ENCODE measurements at places on chromosomes 12 and 14.
A peak's percentile ranks its signal among the peaks of the same experiment; 100 is the strongest.

DNA sequence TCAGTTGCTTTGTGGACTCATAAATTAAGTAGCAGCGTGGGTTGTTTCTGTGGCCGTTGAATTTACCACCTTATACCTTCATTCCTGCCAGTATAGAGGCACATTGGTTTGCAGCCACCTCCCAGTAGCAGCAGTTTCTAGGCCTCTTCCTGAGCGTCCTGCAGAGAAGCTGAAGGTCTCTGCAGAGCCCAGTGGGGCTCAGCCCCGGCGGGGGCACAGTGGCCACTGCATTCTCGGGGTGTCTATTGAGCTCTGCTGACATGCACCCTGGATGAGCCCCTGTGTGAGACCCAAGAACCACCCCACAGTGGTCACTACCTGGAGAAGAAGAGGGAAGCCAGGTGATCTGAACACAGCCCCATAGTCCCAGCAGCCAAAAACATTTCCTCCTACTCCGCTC, 57.7 kb upstream of the DYNC1H1 start:
- no peak for DNase-seq

DNA sequence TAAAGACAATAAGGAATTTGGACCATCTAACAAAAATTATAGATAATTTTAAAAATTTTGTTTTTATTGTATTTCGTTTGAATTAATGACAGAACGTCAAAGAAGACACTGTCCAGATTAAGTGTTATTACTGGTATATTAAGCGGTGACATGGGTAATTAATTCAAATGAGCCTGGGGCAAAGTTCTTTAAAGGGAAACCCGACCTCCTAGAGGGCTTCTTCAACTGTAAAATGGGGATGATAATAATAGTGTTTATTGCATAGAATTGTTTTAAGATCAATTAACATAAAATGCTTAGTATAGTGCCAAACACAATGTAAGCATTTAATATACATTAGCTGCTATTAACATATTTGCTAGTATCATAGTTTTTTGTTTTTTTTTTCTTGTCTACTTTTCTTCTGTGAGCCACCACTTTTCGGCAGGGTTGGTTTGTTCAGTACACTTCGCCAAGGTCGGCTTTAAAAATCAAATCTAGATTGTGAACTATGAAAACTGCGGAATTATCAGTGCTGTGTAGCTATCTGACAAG, 514 bp upstream of the LARP4 start:
- DNase-seq, result no peak

DNA sequence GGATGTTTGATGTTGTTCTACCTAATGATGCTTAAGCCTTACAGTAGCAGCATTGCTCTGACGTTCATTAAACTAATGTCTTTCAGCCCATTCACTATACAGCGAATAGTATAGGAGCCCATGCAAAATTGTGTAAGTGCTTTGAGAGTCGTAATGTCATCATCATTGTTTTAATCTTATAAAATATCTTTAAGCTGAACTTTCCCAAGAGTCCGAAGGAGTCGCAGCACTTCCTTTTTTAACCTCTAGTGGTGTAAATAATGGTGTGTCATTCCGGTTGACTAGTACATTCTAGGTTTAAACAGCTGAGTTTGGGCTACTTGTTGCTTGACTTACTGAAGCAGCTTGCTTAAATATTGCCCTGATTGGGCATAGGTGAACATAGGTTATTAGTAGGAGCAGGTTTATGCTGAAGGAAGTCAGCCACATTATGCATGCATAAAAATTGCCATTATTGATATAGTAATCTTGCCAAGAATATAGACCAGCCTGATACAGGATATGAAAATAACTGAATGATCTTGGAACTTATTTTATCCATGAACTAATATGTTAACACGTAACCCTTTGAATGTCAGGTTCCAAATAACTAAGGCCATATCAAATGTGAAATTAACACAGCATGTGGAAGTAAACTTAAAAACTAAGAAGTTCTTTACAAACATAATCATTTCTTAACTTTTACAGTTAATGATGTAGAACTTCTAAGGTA, 2.6 kb downstream of the WNK1 start:
- DNase-seq, result no peak

DNA sequence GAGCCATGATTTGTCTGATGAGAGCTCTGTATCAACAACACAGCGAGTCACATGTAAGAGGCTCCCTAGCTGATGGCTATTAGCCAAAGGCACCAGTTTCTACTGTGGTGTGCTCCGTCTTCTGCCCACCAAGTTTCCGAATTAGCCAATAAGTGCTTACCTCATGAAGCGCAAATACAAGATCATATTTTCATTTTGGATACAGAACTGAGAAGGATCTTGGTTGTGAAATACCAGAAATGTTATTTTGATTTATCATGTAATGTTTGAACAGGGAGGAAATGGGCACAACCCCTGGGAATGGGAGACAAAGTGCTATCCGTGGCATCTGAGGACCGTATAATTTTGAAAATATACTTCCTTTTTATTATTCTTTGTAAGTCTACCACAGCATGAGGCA, 234.3 kb downstream of the DACT1 start:
- no peak for DNase-seq

DNA sequence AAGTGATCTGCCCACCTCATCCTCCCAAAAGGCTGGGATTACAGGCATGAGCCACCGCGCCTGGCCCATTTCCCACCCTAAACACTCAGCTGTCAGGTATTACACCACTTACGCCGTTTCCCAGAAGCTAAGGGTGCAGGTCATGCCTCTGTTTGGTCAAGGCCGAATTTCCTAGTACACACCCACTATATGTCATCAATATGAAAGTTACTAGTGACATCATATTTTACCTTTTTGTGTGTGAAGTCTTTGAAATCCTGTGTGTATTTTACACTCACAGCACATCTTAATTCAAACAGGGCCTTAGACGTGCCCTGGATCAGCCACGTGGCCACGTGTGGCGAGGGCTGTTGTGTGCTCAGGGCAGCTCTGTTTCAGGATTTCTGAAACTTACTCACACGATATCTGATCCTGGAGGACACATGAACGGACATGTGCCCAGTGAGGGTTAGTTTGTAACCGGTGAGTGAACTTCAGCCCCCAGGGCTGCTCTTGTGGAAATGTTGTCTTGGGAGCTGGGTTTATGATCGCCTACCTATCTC, 51.8 kb downstream of the GLT1D1 start:
- no peak for DNase-seq

- DNase-seq, result no peak
Measured at GRCh38 chr14:60753264-60754119, 18.9 kb downstream of the MNAT1 start.

- DNase-seq, result no peak
Measured at GRCh38 chr14:60989599-60989998, 8.6 kb downstream of the SLC38A6 start.

DNA sequence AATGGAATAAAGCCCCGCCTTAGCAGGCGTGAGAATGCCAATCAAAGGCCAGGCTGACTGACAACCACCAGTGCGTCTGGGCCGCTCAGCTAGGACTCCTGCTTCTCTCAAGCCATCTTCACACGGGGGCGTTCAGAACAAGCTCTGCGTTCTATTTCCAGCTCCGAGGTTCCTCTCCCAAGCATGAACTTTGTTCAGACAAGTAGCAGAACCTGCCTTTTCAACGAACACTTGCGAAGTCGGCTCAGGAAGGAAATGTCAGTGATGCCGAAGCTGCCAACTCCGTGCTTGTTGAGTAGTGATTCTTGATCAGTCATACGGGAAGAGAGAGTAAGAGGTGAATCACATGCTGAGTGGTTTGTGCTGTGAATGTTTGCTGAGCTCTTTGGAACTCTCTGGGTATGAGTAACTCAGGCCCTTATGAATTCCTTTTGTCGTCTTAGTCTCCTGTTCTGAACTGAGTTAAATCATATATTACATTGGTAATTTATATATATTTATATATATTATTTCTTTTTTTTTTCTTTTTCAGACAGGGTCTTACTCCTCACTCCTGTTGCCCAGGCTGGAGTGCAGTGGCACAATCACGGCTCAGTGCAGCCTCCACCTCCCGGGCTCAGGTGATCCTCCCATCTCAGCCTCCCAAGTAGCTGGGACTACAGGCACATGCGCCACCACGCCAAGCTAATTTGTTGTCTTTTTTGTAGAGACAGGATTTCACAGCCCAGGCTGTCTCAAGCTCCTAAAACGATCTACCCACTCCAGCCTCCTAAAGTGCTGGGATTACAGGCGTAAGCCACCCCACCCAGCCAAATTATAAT, 29.4 kb upstream of the BCL7A start:
- peak; percentile 99 for DNase-seq

Data from epithelial cell of prostate (primary cell).